Fibroblast of skin of left quadriceps (primary cell): ENCODE measurements at places on chromosomes 11 and 22.
A peak's percentile ranks its signal among the peaks of the same experiment; 100 is the strongest.

DNA sequence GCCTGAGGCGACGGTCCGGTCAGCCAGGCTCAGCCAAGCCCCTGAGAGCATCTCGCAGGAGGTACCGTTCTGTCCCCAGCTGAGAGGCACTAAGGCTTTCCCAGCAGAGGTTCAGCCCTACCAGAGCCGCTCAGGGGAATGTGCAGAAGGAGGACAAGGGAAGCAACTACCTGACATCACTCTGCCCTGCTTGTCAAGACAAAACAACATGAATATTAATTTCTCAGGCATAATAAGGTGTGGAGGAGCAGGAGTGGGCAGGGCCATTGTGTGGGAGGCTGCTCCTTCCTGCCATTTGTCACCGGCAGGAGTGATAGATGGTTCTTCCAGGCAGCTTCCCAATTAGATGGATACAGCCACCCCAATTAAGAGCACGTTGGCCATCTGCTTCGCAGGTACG lies 181.4 kb downstream of the KIRREL3 start:
- DNase-seq: no peak

GRCh38 chr11:94774345-94774744 lies 6.2 kb downstream of the AMOTL1 start:
- no peak for DNase-seq

- DNase-seq: peak; percentile 8
Measured at GRCh38 chr11:84372381-84372950, 1086.3 kb upstream of the CCDC90B start.

DNA sequence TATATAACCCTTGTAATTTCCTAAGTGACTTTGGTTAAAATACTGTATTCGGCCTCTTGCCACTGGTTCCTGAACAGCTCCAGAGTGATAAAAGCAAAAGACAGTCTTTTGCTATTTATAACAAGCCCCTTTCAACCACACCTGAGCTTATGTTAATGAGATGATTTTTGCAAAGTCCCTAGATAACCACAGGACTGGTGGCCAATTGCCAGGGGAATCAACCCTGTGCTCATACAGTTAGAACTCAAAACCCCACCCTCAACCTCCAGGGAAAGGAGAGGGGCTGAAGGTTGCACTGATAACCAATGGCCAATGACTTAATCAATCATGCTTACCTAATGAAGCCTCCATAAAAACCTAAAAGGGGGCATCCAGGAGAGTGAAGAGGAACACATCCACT lies 77.9 kb downstream of the SIK3 start:
- no peak for DNase-seq
